ENCODE measurements at places on chromosomes 1 and 21. TPM values are rescaled to one million over a fixed set of nuclear protein-coding genes. Genes with fewer than 3 reads are reported as not detected.

- no peak for DNase-seq
Observed at GRCh38 chr1:83994111-83994510, 4.8 kb downstream of the TTLL7 start.

Gene RIPPLY3
- total RNA-seq, result not detected

Gene PEF1
- total RNA-seq, result 47.4 TPM

GRCh38 chr1:98028800-98029199, 108.0 kb upstream of the DPYD start:
- DNase-seq, result no peak

Gene TNNI3K
- total RNA-seq, result not detected

DNA sequence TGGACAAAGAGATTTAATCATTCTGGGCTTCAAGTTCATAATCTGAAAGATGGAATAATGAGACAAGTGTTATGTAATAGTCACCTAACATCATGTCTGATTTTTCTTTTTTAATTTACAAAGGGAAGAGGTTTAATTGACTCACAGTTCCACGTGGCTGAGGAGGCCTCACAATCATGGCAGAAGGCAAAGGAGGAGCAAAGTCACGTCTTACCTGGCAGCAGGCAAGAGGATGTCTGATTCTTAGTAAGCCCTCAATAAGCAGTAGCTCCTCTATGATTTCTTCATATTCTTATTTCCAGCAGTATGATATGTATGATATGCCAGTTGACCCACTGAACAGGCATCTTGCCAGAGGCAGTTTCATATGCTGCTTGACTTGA, 152.7 kb downstream of the S1PR1 start:
- no peak for DNase-seq

DNA sequence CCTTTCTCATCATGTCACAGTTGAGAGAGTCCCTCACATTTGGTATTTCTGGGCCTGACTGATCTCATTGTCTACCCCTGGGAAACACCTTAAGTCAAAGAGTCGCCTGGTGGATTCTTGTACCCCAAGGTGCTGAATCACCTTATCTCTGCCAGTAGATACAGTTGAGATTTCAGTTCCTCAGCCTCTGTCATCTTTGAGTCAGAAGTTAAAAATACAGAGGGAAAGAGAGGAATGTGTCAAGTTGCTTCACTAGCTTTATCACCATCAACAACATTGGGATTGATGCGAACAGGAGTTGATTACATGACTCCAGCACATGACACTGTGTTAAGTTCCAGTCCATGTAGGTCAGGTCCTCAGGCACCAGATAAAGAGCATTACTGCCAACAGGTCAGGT, 513.0 kb downstream of the NUF2 start:
- no peak for DNase-seq
